Amniotic stem cell (primary cell): ENCODE measurements at places on chromosomes 13 and 19.

DNA sequence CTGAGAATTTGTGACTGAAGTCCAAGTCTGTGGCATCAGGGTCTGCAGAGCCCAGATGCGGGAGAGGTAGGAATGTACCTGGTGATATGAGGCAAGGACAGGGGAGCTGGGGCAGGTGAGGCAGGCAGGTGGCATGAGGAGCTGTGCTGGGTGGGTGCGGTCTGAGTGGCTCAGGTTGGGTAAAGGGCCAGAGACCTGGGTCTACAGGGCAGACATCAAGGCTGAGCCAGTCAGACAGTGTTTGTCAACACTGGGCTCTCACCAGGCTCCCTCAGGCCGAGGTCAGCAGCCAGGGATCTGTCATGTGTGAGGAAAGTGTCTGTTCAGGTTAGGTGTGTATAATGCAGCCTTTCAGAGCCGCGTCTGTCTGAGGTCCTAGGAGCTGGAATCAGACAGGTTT is 18.6 kb downstream of the GPI start:
- no peak for DNase-seq

DNA sequence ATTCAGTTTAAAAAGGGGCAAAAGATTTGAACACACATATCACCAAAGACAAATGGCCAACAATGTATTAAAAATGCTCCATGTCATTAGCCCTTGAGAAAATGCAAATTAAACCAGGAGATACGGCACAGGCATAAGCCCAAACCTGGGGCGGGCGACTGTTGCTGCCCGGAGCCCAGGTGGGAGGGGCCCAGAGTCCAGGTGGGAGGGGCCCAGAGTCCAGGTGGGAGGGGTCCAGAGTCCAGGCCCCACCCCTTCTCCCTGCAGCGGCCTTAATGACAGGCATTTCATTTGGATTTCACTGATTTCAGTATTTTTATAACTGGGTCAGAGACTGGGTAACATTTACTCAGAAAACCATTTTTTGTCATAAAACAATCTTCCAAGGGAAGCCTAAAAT is 78.2 kb downstream of the RASA3 start:
- no peak for DNase-seq

DNA sequence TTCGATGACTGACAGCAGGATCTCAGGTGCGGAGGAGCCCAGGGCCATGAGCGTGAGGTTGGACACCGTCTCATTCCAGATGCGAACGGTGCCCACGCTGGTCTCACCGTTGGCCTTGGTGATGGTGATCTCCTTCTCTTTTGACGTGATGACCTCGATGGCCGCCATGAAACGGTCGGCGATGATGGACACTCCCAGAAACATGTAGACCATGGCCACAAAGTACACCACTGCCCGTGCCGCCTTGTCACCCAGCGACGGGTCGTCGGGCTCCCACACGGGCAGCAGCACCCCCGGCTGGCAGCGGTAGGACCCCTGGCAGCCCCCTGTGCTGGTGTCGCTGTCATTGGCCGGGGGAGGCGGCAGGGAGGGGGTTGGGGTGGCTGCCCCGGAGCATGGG is 5.7 kb downstream of the SLC8A2 start:
- no peak for DNase-seq

DNA sequence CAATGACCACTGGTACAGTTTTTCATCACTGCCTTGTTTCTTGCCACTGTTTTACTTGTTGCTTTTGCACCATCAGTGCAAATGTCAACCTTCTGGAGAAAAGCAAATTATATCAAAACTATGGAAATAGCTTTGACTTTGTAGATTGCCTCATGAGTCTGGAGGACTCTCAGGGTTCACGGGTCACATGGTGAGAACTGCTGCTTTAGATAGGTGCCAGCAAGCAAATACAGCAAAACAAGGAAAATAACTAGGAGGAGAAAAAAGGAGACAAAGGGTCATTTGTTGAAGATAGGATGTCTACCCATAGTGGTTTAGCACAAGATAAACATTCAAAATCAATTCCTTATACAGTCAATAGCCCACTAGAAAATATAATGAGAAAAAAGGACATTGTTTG is 33.1 kb downstream of the POLR1D start:
- no peak for DNase-seq

GRCh38 chr13:32811297-32811800 is 204.9 kb upstream of the KL start:
- no peak for DNase-seq

- no peak for DNase-seq
Observed at GRCh38 chr19:2813235-2814160, 6.2 kb upstream of the ZNF554 start.

- no peak for DNase-seq
Observed at GRCh38 chr13:94657167-94657566, 55.2 kb downstream of the SOX21 start.

- no peak for DNase-seq
Observed at GRCh38 chr19:15448044-15448777, 1.5 kb downstream of the WIZ start.

GRCh38 chr13:110392510-110393240 is 85.6 kb downstream of the COL4A2 start:
- DNase-seq = no peak

DNA sequence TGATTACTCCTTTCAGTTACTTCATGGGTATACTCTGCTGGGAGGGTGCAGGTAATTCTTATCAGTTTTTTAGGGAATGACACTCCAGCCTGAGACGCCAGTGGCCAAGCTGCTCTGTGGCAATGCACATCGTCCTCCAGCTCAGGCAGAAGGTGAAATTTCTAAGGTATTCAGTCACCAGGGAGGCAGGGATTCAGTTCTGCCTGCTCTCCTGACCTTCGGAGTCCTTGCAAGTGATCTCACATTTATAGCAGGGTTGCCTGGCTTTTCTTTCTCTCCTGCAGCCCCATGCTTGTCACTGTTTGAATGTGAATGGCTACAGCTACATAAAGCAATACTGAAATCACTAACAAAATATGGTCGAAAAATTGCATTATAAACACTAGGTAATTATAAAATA is 1447.5 kb downstream of the EFNB2 start:
- DNase-seq = no peak

DNA sequence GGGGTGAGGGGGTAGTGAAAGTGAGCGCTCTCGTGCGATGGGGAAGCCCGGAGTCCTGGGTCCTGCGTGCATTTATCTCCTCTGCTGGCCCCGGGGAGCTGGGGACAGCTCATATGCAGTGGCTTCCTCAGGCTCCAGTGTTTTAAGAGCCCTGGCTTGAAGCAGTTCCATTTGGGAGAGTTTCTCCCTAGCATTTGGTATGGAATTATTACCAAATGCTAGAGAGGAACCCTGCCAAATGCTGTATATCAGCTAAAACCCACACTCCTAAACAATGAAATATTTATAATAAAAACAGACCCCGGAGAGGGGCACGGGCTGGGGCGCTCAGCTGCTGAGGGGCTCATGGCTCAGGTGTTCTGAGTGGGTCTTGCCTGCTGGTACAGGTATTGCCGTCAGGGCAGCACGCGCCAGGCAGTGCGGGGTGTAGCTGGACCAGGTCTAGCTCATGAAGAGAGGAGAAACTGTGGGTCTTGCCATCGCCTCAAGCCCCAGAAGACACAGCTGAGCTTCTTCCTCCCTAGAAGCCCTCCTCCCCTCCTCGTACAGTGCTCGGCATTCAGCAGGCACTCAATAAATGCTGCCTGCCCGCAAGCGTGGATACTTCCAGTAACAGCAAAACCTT is 163.6 kb upstream of the ZNF536 start:
- no peak for DNase-seq

DNA sequence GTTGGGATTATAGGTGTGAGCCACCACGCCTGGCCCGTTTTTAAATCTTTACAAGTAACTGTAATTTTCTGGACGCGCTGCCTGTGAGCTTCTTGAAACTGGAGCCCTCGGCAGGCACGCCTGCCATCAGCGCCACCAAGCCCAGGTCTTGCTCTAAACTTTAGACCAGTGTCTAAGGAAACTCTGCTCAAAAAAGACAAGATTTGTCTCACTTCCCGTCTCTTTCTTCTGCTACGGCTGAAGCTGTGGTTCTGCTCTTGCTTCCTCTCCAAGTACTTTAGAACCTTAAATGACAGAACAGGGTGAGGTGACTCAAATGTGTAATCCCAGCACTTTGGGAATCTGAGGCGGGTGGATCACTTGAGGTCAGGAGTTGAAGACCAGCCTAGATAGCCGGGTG is 24.9 kb downstream of the RCN3 start:
- DNase-seq = no peak

GRCh38 chr13:102443249-102443648 is 41.4 kb upstream of the FGF14 start:
- no peak for DNase-seq

DNA sequence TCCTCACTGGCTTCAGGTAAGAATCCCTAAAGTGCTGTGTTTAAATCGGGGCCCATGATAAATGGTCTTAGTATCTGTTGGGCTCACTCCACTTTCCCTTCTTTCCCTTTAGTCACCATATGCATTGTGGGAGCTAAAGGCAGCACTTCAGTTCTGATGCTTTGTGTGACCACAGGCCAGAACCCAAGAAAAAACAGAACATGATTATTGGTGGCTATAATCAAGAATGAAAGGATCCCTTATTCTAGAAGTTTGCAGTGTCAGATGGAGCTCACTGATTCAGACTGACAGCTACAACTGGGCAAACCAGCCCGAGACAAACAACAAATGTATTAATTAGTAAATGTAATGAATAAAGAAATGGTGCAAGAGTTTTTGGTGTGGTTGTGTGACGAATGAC is 57.3 kb upstream of the POMP start:
- DNase-seq = no peak

DNA sequence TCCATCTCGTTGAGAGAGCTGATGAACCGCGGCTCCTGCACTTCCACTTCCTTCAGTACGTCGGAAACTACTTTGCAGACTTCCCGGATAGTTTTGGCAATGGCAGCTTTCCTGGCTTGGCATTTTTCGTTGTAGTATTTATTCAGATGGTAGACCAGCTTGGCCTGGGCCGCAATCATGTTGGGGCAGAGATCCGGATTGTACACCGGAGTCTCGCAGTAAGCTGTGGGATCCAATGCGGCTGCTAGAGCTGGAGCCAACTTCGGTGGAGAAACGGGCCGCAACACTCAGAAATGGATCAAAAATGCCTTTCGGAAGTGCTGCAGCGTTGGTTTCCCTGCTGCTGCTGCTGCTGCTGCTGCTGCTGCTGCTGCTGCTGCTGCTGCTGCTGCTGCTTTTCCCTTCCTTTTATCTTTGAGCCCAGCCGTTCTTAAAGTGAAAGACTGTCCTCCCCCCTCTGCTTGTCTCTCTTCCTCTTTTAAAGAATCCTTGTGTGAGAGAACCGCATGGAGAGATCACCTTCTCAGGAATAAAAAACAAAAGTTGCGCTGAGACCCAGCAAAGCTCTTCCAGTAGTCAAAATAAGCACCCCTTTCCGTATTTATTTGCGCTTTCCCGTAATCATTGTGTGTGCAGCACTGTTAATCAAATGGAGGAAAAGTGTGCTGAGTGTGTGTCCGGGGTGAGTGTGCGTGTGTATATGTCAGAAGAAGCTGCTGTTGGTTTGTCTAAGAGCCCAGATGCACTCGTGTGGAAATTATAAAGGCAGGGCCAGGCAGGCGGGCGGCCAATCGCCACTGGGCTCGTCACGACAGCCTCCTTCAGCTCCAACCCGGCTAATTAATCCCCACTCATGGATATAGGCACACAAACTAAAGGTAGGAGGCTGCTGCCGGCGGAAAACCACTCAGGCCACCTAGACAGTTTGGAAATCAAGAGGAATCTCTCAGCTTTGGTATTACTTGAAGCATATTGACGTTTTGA is at the start of gene MAB21L1:
TSS of gene MAB21L1 (minus strand) at position 730 of the 984 bp plus-strand sequence. CDS start at position 179, 551 bp downstream.
- DNase-seq = peak; percentile 85

DNA sequence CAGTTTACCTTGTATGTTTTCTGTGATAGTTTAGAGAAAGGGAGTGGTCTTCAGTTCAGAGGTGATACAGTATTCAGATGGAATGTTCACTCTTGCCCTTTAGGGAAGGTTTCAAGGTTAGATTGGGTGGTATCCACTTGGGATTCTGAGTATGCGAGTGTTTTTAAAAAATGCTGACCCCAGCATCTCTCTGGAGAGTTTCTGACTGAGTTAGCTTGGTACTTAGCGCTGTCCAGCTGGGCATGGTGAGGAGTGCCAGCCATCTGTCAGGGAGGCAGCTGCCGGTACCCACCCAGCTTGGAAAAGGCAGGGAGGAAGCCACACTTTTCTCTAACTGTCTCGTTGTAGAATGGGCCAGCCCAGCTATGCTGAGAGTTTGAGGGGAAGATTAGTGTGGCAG is 63.3 kb downstream of the ARHGEF7 start:
- no peak for DNase-seq

DNA sequence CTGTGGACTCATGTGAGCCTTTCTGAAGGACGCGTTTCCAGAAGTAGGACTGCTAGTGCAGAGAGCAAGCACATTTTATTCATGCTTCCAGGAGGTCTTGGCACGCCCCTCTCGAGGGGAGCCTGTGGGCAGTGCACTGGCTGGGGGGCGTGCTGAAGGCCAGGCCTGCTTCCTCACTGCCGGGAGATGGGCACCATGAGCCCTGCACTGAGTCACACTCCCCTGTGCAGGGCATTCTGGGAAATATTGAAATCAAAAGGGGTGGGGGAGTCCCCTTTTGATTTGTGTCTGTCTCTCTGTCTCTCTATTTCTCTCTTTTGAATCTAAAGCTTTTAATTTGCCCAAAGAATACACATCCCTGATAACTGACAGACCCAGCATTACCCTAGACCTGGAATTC is 34.0 kb downstream of the DPF1 start:
- no peak for DNase-seq

GRCh38 chr13:35996360-35996759 is 134.8 kb downstream of the DCLK1 start:
- DNase-seq = no peak

GRCh38 chr19:38686530-38686888 is 39.1 kb downstream of the ACTN4 start:
- DNase-seq = no peak

GRCh38 chr19:54462047-54462654 is 1.4 kb downstream of the LENG9 start:
- DNase-seq = no peak

DNA sequence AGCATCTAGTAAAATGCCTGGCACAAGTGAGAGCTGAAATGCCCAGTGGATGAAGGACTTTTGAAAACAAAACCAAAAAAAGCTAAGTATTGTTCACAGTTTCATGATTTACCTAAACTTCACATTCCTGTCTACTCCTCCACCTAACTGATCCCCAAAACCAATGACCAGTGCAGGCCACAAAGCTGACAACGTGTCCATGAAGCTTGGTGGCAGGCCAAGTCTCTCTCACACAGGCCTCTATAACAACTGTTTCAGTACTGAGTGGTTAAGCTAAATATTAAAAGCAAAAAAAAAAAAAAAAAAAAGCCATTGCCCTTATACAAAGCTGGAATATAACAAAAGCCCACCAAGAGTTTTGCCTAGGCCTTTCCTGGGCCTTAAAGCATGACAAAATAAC is 36.4 kb downstream of the STK24 start:
- DNase-seq = no peak

GRCh38 chr13:113161433-113161832 is 3.0 kb downstream of the PROZ start:
- no peak for DNase-seq

DNA sequence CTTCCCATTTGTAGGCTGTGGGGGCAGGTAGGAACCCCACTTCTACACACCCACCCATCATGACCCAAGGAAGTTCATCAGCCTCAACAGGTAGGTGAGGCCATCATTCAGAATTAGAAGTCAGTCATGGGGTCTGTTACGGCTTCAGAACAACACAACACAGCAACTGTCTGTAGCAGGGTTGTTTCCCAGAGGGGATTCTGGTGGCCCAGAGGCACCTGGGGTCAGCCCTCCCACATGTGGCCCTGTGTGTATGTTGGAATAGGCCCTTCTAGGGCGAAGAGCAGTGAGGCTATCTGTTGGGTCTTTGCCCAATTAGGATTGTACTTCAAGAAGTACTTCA is 3.4 kb downstream of the IGFLR1 start:
- DNase-seq = no peak

GRCh38 chr19:55576746-55577145 is 3.9 kb downstream of the ZNF579 start:
- no peak for DNase-seq
